NCI-H446 (cell line): ENCODE measurements at places on chromosomes 6 and 20.

DNA sequence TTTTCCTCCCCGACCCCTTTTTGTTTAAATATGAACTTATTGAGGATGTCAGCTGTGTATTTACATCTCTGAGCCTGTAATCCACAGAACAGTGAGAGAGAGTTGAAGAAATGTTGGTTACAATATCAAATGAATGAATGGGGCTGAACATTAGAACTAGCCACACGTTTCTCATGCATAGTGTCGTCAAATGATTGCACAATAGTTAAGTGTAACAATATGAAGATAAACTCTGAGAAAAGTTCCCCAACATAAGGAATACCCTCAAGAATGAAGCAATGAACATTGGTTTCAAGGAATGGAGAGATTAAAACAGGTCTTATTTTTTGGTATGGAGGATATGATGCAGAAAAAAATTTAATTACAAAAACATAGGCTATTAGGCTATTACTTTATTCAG lies 100.5 kb upstream of the DTNBP1 start:
- DNase-seq: no peak

GRCh38 chr20:58898629-58899408 lies 46.3 kb downstream of the GNAS start:
- no peak for DNase-seq

GRCh38 chr6:101607111-101607690 lies 213.7 kb downstream of the GRIK2 start:
- no peak for DNase-seq

GRCh38 chr6:77341058-77341986 lies 122.0 kb downstream of the HTR1B start:
- no peak for DNase-seq

DNA sequence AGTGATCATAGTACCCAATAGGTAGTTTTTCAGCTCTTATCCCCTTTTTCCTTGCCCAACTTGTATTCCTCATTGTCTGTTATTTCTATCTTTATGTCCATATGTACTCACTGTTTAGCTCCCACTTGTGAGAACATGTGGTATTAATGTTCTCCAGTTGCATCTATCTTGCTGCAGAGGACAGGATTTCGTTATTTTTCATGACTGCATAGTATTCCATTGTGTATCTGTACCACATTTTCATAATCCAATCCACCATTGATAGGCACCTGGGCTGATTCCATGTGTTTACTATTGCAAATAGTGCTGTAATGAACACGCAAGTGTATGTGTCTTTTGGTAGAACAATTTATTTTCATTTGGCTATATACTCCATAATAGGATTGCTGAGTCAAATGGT lies 819.5 kb upstream of the ADGRB3 start:
- no peak for DNase-seq

GRCh38 chr20:18077157-18077556 lies 19.4 kb upstream of the OVOL2 start:
- DNase-seq: no peak

- DNase-seq: peak; percentile 22
Measured at GRCh38 chr6:45959534-45960145, 56.0 kb downstream of the CLIC5 start.

- DNase-seq: no peak
Measured at GRCh38 chr20:46233701-46234100, 74.6 kb downstream of the CDH22 start.

DNA sequence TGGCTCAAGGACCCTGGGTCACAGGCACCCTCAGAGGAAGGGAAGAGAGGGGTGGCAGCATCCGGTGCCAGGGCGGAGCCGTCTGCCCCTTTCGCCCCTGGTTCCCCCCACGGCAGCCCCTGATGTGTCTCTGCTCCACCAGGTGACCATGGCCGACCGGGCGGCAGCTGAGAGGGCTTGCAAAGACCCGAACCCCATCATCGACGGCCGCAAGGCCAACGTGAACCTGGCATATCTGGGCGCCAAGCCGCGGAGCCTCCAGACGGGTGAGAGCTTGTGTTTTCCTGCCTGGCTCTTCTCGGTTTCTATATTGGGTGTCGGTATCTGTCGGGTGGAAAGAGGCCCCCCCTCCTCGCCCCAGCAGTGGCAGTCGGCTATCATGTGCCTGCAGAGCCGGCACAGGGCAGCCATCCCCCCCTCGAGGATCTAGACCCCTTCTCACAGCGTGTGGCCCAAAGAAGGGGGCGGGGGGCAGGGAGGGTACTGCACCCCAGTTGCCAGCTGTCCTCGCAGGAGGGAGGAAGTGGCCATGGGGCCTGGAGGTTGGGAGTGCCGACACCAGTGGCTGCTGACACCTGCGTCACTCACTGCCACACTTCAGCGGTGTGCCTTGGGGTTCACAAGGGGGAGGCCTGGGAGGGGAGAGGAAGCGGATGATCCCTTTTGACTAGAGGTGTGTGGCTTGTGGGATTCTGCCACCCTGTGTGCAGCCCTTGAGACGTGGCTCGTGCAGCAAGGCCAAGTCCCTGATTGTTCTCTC lies 1.5 kb downstream of the RBM38 start:
- DNase-seq: no peak

- DNase-seq: peak; percentile 16
Measured at GRCh38 chr20:47662483-47663353, 122.6 kb downstream of the SULF2 start.

- no peak for DNase-seq
Measured at GRCh38 chr20:25040438-25040831, 17.5 kb downstream of the ACSS1 start.

DNA sequence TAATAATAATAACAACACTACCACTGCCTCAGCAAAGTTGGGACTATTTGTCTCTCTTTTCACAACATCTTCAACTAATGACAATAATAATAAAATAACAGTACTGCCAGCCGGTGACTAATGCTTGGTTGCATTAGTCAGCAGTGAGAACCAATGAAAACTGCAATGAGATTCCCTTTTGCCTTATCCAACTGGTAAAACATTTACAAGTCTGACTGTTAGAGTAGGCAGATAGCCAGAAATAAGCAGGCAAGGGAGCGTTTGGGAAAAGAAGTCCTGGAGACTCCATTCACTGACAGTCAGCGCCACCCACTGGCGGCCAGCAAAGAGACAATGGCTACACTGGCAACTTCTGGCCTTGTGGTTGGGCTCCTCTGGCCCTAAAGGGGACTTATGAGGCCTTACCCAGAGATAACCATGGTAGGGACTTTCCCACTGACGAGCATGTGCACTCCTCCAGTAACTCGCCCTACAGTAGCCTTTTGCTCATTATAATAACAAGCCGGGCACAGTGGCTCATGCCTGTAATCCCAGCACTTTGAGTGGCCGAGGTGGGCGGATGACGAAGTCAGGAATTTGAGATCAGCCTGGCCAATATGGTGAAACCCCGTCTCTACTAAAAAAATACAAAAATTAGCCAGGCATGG lies 3.4 kb upstream of the NSFL1C start:
- peak; percentile 65 for DNase-seq

- no peak for DNase-seq
Measured at GRCh38 chr6:148789948-148790347, 43.1 kb downstream of the UST start.

DNA sequence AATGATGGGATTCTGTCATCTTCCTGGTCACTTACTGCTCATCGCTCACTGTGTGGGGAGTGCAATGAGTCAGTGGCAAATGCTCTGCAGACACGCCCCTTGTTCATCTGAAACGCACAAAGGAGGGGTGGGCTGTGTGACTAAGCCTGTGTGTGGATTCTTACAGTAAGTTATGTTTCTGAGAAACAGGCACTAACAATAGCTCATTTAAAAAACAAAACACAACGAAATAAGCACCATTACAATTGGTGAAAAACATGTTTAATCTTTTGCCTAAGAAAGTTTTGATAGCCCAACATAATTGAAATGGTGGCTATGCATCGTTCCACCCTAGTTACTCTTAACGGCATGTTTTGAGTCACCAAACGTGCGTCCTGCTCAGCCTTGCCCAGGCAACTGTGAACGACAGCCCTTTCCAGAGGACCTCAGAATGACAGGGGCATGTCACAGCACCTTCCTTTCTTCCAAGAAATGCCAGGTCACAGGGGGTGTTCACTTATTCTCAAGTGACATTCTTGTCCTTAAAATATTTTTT lies 118.4 kb upstream of the SGK1 start:
- DNase-seq: no peak

- DNase-seq: no peak
Measured at GRCh38 chr20:37525810-37526209, 1.9 kb downstream of the BLCAP start.

GRCh38 chr6:108868647-108869046 lies 20.4 kb downstream of the ARMC2 start:
- DNase-seq: no peak

- no peak for DNase-seq
Measured at GRCh38 chr6:84007871-84008270, 25.7 kb upstream of the MRAP2 start.
